ENCODE measurements at places on chromosomes 16 and 17.

DNA sequence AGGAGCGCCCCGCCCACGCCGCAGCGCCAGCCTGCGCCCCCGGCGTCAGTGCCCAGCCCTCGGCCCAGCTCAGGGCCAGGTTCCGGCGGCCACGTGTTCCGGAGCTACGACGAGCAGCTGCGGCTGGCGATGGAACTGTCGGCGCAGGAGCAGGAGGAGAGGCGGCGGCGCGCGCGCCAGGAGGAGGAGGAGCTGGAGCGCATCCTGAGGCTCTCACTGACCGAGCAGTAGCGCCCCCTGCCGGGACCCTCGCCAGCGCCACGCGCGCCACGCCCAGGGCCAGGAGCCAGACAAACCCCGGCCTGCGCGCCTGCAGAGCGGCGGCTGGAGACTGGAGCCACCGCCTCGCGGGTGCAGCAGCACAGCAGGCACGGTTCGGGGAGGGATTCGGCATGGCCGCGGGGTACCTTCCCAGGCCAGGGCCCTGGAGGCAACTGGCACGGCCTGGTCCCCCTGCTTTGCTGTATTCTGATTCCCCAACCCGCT lies 9.3 kb downstream of the CORO6 start:
- peak; percentile 97 for DNase-seq

DNA sequence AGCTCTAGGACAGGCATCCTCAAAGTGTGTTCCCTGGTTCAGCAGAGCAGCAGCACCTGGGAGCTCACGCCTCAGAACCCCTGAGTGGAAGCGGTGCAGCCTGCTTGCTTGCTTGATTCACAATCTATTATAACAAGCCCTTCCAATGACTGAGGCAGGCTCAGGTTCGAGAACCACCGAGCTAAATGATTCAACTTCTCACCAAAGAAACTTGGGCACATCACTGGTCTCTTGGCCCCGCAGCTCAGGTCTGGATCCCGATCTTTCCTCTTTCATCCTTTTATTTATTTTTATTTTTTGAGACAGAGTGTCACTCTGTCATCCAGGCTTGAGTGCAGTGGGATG lies 24.5 kb downstream of the CLUH start:
- DNase-seq, result no peak

DNA sequence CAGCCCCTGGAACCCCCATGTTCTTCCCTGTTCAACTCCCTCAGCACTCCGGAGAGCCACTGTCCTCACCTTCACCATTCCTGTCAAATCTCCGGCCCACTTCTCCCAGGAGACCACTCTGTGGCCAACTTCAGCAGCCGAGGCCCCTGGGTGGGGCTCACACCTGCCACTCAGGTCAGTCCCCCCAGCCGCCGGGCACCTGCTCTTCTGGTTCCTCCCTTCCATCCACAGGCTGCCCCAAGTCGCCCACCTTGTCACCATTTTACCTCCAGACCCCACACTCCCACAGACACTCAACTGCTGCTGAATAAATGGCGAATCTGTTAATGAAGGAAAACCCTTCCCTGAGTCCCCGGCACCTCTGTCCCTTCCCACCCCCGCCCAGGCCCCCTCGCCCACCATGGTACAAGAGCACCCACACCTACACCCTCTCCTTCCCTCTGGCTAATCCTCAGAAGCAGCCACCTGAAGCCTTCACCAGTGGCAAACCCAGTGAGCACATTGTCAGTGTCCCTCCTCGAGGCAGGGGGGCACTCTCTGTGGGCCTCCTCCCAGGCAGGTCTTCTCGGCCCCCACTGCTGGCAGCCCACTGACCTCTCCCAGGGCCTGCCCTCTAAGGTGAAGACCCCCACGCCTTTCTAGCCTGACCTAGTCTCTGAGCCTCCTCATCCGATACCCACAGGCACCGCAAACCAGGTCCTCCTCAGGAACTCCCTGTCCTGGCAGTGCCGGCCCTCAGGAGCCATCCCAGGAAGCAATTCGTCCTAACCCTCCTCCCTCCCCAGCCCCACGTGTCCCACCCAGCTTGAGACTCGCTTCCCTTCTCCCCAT lies 8.2 kb downstream of the CANT1 start:
- DNase-seq, result no peak

DNA sequence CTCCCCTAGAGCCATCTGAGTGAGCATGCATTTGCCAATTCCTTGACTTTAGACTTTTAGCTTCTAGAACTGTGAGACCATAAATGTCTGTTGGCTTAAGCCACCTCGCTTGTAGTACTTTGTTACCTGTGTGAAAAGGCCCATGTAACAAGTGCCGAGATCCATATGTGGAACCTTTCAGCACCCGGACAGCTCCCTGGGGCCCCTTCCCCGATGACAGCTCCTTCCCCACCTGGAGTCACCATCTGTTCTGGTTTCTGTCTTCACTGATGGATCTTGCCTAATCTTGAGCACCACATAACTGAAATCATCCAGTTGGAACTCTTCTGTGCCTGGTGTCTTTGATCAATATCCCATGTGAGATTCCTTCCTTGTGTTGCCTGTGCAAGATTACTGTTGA lies 78.9 kb upstream of the EEF2KMT start:
- DNase-seq, result no peak

DNA sequence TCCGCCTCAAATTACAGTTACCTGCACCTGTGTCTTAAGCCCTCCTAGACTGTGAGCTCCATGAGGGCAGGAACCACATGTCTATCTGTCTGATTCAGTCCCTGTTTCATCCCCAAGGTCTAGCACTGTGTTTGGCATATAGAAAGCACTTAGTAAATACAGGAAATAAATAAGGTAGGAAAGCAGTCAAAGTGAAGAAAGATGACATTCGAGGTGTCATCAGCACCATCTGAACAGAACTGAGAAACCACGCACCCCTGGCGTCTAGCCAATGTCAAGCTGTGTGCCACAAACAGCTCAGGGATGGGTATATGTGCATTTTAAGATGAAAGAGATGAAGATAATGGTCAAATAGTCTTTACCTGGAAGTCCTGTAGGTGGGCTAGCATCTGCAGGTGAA lies 79.6 kb upstream of the ATP2A3 start:
- DNase-seq, result peak; percentile 55

- no peak for DNase-seq
Measured at GRCh38 chr16:53083119-53083518, 28.3 kb downstream of the CHD9 start.

DNA sequence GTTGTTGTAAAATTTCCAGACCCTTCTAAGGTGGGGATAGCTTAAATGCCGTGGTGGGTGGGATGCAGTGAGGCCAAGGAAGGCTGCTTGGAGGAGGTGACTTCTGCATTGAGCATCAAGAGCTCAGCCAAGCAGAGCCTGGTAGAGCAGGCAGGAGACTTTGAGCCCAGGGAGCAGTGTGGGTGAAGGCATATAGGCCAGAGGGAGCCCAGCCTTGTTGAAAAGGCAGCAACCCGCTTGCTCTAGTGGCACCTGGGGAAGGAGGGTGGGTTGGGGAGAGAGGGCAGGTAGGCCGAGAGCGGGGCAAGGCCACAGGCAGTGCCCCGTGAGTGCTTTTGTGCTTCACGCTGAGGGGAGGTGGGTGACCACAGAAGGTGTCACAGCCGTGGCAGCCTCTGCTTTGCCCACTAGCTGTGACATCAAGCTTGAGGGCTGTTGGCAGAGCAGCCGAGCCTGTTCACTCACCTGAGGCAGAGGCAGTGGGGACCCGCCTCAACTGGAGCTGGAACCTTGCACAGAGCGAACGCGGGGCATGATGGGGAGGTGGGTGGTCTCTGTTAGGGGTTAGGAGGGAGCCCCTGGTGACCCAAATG lies 56.1 kb downstream of the IRF8 start:
- DNase-seq, result no peak

DNA sequence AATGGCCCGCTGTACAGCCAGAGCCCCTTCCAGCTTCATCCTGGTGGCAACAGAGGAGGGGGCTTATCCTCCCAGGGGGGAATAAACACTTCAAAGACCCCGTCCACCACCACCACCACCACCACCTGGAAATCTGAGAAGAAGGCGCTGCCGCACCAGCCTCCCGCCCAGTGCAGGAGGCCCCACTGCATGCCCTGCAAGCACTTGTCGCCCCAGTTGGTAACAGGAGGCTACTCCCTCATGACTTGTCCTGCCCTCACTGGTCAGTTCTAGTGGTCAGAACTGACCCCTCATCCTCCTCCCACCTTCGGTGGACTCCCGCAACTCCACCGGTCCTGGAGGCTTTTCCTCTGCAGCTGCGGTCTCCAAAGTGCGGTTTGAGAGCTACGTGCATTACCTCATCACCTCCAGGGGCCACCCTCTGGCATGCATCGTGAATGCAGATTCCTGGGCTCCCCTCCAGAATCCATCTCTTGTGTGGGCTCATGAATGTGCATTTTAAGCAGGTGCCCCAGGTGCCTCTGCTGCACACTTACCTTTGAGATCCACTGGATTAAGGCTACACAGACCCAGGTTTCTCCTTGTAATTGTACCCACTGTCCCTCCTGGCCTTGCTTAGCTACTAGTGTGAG lies 71.8 kb downstream of the SRCIN1 start:
- no peak for DNase-seq

DNA sequence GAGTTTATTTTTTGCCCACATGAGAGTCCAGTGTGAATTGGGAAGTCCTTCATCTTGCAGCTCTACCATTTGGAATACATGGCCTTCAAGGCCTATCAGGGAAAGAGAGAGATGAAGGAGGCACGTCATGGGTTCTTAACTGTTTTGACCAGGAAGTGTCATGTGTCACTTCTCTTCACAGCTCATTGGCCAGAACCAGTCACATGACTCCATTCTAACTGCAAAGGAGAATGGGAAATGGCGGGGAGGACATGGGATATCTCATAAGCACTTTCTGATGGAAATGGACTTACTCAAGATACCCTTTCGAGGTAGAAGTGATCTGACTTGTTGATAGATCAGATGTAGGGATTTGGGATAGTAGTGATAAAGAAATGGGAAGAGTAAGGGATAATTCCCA lies 57.9 kb upstream of the CES5A start:
- DNase-seq, result no peak

- no peak for DNase-seq
Measured at GRCh38 chr17:82407255-82407654, 10.9 kb upstream of the HEXD start.

DNA sequence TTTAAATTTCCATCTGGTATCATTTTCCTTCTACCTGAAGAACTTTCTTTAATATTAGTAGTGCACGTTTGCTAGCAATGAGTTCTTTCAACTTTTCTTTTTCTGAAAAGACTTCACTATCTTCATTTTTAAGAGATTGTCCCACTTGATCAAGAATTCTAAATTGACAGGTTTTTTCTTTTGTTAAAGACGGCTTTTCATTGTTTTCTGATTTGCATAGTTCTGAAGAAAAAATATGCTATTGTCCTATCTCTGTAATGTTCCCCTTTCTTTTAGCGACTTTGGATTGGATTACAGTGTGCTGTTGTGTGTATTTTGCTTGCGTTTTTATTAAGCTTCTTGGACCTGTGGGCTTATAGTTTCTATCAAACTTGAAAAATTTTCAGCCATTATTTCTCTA lies 126.3 kb upstream of the NACA2 start:
- no peak for DNase-seq

DNA sequence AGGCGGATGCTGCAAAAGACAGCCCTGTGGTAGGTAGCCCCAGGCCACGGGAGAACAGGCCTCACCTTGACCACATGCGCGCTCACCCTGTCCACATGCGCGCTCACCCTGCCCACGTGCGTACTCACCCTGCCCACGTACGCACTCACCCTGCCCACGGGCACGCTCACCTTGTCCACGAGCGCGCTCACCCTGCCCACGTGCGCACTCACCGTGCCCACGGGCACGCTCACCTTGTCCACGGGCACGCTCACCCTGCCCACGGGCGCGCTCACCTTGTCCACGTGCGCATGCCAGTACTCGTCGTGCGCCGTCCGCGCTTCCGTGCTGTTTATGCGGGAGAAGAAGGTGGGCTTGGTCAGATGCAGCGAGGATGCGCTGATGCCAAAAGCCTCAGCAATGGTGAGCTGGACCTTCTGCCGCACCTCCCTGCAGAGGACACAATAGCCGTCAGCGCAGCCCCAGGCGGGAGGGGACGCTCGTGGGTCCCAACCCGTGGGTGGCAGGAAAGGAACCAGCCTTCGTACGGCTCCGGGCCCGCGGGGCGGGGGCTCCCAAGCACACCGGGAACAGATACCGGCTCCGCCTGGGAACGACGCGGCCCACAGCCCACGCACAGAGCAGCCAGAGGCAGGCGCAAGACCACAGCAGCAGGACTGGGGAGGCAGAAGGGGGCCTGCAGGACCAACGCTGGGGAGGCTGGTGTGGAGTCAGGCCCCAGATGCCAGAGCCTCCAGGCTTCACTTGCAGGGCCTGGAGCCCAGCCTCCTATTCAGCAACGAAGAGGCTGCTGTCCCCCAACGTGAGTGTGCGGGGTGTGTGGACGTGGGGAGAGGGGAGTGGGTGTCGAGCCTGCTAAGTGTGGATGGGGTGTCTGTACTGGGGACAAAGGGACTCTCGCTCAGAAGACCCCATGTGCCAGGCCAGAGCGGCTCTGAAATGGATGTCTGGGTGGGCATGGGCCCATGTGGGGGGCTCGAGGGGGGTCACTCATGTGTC lies 14.2 kb upstream of the HEXD start:
- DNase-seq, result no peak

DNA sequence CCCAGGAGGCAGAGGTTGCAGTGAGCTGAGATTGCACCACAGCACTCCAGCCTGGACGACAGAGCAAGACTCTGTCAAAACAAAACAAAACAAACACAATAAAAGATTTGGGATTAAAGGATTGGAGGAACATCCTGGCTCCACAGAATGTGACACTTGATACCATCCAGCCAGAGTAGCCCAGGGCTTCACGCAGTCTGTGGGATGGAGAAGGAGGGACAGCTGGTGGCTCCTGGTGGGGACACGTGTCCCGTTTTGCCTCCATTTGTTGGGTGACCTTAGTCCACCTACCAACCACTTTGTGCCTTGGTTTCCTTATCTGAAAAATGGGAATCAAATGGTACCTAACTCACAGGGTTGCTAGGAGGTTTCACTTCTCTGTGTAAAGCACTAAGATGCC lies 12.4 kb upstream of the CYB561 start:
- DNase-seq, result no peak

DNA sequence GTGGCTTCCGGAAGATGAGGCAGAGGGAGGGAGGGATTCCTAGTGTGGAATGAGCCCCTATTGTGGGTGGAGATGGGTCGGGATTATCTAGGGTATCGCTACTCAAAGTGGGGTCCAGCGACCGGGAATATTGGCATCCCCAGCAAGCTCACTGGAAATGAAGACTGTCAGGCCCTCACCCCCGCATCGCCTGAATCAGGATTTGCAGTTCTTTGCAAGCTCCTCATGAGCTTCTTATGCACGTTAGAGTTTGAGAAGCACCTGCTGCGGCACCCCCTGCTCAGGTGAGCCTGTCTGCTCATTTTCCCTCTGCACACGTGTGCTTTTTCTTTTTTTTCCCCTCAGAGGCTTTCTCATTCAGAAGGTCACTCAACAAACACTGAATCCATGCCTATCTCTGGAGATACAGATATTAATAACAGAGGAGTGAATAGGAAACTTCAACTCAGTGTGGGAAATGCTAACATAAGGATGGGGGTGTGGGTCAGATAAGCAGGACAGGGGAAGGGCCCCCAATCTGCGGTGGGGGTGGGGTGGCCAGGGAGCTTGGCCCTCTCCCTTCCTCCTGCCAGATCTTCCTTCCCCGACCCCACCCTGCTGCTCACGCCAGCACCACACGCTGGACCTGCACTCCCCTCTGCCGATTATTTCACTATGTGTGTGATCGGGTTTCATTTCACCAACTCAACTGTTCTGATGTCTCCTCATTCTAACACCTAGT lies 67.7 kb upstream of the NFAT5 start:
- DNase-seq, result no peak

GRCh38 chr17:56314026-56314425 lies 160.8 kb downstream of the ANKFN1 start:
- DNase-seq, result no peak
